ENCODE measurements at places on chromosomes 4 and X.

DNA sequence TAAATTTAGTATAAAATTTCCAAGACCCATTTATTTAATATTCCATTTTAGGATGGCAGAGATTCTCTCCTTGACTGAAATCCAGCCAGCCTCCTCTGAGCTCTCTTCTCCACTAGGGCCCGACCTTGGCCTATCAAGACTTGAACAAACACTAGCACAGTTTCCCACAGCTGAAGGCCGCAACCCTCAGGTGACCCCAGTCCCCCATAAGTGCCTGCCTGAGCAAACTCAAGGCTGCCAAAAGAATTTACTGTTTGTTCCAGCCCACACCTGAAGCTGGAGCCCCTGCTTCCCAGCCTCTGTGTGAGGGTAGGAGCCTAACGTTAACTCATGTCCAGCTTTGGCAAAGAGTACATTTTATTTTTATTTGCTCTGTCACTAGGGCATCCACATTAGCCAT is 629.0 kb upstream of the ZFP42 start:
- DNase-seq, result no peak

- DNase-seq, result no peak
These were observed 32.7 kb downstream of the ACSL1 start for GRCh38 chr4:184792950-184793555.

DNA sequence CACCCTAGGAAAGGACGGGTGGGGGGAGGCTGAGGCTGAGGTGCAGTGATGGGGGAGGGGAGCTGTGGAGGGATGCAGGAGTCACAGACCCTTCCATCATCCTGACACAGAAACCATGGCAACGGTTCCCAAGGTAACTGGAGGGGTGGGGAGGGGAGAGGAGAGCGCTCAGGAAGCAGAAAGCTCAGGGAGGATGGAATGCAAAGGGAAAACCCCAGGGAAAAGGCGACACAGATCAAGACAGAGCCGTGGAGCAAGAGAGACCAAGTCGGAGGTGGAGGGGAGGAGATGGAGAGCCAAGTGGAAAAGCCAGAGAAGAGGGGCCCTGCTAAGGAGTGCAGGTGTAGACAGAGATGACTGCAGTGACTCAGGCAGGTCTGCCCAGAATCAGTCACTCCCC is 14.5 kb downstream of the L1CAM start:
- DNase-seq, result no peak

GRCh38 chr4:13891544-13891939 is 264.0 kb upstream of the BOD1L1 start:
- DNase-seq, result no peak

DNA sequence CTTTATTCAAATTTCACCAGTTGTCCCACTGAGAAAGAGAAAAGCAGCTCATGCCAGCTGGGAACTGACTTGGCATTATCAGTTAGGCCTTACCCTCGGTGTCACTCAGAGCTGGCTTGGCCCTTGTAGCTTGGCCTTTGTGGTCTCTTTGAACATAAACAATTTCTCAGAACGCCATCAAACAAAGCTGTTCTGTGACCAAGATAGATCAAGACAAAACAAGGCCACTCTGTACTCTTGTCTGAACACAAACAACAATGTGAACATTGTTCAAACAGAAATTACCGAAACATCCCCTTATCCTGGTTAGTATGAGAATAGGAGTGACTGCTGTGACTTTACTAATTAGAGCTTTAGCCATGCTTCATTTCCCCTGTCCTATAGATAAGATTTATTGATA is 57.2 kb downstream of the DIPK2B start:
- no peak for DNase-seq

DNA sequence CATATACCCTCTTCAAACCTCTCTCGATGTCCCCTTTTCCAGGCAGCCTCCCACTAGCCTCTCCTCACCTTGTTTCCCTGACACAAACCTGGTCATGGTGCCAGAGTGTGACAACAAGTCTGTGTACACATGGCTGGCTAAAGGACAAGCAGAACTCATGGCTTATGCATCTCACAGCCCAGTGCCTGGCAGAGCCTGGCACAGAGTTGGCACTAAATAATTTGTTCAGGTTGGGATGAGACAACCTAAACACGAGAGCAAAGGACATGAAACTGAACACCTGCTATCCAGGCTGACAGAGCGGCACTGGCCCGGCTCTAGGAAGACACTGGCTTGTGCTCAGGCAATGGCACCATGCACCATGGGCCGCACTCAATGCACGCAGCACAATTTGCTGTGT is 48.2 kb upstream of the FGFBP2 start:
- DNase-seq, result no peak

- DNase-seq, result no peak
These were observed 5.0 kb downstream of the SLC4A4 start for GRCh38 chr4:71343670-71344466.

GRCh38 chrX:119870626-119871131 is 854 bp downstream of the RNF113A start:
- peak; percentile 16 for DNase-seq

GRCh38 chr4:102779204-102779603 is 18.4 kb upstream of the MANBA start:
- no peak for DNase-seq

DNA sequence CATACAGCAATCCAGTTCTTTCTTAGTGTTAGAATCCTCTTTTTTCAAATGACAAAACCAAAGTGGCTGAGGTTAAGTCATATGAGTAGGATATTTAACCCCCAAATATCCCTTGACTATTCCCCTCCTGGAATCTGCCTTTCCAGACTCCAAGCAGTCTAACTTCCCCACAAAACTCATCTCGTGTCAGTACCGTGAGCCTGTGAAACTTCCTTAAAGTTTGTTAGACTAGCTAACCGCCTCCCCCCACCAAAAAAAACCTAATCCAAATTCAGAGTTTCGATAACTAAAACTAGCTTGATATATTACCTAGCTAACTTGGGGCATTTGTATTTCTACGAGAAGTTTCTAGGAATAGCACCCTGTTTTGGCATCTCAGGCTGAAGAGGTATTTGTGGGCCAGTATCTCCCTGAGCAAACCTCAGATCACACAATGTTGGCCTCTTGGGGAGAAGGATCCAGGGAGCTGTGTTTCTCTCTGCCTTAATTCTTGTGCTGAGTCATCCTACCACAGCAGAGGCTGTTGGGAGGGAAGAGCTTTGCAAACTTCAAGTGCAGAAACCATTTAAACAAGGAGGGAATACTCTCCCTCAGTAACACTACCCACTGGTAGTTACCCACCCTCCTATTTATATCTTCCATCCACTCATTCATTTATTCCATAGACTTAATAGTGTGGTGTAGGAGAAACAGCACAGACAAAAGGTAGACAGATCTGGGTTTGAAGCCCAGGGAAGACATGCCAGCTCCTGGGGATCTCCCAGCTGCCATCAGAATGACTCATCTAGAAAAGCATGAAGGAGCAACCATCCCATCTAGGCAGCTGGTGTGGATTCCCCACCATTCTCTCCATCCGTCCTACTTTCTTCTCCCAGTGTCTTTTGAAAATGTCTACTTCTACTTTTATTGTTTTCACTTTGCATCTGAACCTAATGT is 39.3 kb upstream of the TXK start:
- DNase-seq, result no peak

DNA sequence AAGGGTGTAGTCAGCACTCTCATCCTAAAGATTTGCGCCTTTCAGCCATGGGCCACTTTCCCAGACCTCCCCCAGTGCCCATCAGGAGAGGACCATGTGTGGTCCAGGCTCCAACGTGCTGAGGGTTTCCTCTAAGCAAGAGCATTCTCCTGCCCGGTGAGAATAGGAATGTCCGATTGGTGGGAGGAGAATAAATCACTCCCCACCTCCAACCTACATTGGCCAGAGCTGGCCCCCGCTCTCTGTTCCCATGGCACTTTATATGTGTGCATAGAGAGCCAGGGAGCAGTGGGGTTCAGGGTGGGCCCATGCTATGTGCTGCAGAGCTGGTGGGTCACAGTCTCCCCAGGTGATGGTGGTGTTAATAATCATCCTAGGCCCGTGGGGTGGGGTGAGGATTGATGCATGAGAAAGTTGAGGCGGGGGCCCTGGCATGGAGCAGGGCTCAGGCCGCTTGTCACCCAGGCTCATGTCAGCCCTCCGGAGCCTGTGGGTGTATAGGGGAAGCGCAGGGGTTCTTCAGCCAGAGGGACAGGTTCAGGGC is 6.8 kb upstream of the SORCS2 start:
- no peak for DNase-seq

DNA sequence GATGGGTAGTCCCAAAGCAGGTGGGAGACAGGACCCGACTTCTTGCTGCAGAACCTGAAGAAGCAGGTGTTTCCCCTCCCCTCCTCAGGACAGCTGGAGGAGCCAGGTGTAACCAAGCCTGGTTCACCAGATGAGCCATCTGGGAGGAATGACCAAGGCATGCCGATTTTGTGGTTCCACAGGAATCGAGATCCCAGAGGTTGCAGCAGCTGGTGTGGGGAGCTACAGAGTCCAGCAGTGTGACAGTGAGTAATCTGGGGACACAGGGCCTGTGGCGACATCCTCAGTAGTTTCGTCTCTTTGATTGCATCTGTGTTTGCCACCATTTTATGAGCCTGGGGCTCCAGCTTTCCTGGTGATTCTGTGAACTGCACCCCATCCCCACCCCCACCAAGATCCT is 2.6 kb upstream of the NDP start:
- no peak for DNase-seq
